ENCODE measurements at places on chromosomes 2 and 18.
A peak's percentile ranks its signal among the peaks of the same experiment; 100 is the strongest.

DNA sequence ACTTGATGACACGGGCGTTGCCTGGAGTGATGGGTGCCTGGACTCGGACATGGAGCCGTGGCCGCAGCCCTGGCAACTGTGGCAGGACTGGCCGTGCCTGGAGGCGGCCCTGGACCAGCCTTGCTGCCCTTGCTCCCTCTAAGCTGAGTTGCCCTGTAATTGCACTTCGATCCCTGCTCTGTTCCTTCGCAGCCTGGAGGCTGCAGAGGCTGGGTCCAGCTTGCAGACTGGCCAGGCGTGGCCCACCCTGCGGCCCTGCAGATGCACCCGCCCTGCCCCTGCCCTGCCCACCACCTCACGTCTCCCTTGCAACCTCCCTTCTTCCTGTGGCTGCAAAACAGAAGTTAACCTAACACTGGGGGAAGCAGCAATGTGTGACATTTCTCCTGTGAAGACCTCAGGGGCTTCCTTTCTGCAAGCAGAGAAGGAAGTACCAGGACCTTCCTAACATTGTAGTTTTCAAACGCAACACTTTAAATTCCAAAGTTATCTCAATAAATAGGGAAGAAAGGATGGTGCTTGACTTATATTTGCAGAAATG is 174.6 kb upstream of the TPO start:
- no peak for DNase-seq

DNA sequence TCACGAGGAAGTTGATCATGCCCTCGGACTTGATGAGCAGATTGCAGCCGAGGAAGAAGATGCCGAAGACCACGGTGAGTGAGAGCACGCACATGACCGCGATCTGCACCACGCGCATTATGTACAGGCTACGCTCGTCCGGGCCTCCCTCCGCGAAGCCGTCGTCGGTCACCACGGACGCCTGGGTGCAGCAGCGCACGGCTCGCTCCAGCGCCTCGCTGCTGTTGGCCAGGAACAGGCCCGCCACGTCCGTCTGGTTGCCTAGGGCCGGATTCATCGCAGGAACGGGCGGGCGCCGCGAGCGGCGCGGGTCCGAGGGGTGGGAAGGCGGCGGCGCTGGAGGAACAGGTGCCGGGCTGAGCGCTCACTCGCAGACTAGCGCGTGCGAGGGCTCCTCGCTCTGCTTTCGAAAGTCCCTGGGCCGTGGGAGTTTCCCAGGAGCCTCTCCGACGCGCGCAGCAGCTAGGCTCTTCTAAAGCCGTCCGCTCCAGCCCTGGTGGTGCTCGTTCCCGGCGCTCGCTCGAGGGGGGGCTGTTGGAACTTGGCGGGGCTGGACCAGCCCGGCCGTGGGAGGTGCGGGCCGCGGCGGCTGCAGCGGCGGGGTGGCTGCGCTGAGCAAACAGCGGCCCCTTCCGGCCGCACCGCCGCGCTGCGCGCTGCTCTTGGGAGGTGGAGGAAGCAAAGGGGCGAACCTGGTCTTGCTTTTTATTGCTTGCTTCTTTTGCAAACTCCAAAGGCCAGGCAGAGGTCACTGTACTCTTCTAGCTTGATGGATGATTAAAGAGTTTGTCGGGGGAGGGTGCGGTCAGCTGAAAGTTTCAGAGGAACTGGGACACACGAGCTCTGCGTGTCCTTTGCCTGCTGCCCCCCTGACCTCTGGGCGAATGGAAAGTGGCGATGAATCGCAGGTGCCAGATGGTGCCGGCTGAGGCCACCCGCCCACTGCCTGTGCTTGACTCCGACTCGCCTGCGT is at the start of gene RPRM:
TSS of gene RPRM (minus strand) at position 474 of the 973 bp plus-strand sequence. CDS start at position 277, 197 bp downstream.
- no peak for DNase-seq

DNA sequence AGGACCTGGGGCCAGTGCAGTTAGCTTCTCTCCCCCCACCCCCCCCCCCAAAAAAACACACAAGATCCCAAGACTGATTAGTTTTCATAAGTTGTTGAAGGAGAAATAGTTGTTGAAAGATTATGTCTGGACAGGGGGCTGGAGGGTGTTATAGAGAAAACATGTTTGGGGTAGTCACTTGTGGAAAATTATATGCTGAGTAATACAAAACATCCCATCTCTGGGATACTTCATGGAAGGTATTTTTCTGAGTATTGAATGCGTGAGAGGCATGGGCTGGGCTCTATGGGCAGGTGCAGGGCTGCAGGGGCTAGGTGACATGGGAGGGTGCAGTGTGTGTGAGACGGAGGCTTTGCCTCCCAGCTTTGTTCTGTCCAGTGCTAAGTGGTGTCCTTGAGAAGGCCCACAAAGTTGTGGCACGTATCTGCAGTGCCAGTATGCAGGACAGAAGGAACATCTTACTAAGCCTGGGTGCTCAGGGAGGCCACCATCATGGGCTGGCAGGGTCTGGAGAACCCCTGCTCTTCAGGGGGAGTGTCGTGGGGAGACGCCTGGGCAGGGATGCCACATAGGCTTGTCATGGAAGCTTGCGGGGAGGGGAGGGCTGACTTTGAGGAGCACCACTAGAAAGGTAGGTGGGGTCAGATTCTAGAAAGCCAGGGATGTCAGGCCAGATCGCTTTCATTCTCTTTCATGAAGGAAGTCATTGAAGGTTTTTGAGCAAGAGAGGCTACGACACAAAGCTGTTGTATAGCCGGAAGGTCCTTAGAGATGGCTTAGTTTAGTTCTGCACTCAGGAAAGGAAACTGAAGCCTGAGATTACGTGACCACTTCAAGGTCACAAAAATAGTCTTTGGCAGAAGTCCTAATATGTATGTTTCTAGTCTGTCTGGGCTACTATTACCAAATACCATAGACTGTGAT is 232.0 kb downstream of the LDLRAD4 start:
- DNase-seq, result no peak

DNA sequence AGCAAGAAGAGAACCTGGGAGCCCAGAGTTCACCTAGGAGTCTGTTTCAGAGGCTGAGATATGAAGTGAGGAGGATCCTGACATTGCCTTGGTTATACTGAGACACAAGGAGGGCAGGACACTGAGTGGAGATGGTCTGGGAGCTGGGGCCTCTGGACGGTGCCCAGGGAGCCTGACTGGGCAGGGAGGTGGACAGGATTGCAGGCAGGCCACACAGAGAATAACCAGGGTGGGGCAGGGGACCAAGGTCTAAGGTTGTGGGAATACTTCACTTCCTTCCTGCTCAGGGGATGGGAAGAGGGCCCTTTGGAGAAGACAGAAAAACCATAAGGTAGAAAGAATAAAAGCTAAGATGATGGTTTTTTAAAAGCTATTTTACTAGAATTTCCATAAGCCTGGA is 18.7 kb downstream of the EDAR start:
- DNase-seq, result no peak

GRCh38 chr2:15735484-15736326 is 144.0 kb downstream of the DDX1 start:
- DNase-seq, result no peak

GRCh38 chr18:51074605-51075004 is 44.6 kb downstream of the SMAD4 start:
- no peak for DNase-seq

- DNase-seq, result no peak
These were observed 25.8 kb upstream of the SLC14A2 start for GRCh38 chr18:45589356-45590035.

- no peak for DNase-seq
These were observed 10.9 kb downstream of the SH3RF3 start for GRCh38 chr2:109139865-109140396.

- DNase-seq, result peak; percentile 55
These were observed 6.4 kb upstream of the PTPN4 start for GRCh38 chr2:119753041-119753929.

DNA sequence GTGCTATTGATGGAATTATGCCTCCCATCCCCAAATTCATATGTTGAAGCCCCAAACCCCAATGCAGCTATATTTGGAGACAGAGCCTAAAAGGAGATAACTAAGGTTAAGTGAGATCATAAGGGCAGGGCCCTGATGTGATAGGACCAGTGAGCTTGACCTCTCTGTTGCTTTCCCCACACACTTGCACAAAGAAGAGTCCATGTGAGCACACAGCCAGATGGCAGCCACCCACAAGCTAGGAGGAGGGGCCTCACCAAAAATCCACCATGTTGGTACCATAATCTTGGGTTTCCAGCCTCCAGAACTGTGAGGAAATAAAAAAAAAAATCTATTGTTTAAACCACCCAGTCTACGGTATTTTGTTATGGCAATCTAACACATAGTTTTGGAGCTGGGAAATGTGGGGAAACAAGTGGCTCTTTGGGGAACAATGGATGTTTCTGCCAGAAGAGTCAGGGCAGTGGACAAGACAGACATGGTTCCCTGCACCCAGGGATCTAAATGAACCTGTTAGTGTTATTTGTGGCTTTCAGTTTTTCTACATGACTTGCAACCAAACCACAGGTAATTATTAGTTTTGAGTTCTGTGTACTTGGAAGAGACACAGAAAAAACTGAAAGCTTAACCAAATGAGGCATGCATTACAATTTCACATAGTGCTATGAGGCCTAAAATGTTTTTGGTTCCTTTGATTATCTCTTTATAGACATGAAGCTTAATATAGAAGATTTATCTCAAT is 259.1 kb downstream of the LTBP1 start:
- DNase-seq, result no peak

DNA sequence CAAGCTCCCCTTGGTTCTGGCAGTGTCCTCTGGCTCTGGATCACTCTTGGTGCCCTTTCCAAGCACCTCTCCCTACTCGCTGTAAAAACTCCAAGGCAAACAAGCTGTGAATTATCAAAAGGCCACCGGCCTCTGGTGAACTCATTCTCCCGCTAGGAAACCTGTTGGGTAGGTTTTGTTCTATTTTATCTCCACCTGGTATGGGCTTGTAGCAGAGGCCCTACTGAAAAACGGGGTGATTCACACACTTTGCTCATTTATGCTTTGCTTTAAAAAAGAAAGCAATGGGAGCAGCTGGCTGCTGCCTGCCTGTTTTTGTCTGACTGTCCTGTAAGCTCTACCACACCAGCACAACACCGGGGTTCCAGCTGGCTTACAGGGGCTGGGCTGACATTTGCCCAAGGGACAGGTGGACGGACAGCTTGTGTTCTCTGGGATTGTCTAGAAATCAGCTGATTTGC is 56.8 kb downstream of the SH3BP4 start:
- no peak for DNase-seq

- no peak for DNase-seq
These were observed 3.9 kb downstream of the TAF1B start for GRCh38 chr2:9847140-9847539.

DNA sequence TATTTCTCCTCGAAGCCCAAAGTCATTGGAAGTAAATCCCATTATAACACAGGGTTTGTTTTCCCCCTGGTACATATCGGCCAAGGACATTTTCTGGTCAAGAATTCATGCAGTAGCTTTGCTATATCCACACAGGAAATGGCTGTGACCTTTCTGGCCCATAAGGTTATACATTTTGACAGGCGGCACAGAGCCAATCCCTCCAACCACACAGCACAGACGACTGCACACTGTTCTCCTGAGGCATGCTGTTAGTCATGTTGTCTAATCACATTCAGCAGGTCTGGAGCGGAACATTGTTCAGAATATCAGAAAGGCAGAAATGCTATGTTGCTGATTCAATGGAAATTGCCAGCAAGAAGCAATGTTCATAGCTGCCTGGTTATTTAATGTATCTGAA is 742.3 kb upstream of the SLC8A1 start:
- DNase-seq, result peak; percentile 51

DNA sequence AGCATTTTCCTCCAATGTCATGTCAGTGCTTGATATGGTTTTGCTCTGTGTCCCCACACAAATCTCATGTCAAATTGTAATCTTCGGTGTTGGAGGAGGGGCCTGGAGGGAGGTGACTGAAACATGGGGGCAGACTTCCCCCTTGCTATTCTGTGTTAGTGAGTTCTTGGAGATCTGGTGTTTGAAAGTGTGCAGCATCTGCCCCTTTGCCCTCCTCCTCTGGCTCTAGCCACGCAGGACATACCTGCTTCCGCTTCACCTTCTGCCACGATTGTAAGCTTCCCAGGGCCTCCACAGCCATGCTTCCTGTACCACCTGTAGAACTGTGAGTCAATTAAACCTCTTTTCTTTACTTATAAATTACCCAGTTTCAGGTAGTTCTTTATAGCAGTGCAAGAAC is 118.7 kb downstream of the NOL10 start:
- DNase-seq, result no peak

DNA sequence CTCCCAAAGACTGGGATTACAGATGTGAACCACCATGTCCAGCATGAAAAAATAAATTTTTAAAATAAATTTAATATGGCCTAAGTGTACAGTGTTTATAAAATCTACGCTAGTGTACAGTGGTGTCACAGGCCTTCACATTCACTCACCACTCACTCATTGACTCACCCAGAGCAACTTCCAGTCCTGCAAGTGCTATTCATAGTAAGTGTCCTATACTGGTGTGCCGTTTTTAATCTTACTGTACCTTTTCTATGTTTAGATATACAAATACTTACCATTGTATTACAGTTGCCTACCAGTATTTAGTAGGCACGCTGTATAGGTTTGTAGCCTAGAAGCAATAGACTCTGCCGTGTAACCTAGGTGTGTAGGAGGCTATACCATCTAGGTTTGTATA is 291.6 kb upstream of the STON1 start:
- DNase-seq, result no peak

GRCh38 chr18:69747388-69747787 is 200.3 kb downstream of the CD226 start:
- DNase-seq, result no peak

- DNase-seq, result no peak
These were observed 435.6 kb upstream of the HS6ST1 start for GRCh38 chr2:128754246-128754724.

DNA sequence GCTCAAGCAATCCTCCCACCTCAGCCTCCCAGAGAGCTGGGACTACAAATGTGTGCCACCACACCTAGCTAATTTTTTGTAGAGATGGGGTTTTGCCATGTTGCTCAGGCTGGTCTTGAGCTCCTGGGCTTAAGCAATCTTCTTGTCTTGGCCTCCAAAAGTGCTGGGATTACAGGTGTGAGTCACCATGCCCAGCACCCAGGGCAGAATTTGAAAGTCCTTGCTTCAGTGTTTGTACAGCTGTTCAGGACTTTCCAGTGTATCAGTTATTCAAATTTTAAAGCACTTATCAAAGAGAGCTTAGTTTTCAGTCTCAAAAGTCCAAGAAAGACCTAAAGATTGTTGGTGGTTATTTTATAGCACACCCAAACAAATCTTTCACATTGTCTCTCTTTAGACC is 43.6 kb upstream of the VPS54 start:
- DNase-seq, result peak; percentile 14

GRCh38 chr2:71608034-71608433 is 154.7 kb downstream of the DYSF start:
- no peak for DNase-seq

- no peak for DNase-seq
These were observed 310.7 kb downstream of the TNS1 start for GRCh38 chr2:217691920-217692666.

DNA sequence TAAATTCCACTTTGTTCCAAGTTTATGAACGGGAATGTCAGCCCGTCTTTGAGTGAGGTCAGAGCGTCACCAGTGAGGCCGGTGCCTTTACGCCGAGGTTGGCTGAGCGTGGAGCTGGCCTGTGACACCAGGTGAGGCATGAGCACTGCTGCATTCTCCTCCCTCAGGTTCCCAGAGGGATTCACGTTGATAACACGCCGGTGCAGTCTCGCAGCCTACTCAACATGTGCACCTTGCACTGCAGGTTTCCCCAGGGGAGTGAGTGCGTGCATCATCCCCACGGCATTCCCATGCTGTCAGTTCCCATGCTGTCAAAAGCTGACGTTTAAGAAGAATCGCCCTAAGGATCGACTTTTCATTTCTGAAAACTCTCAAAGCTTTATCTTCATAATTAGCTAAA is 213.3 kb downstream of the LDLRAD4 start:
- DNase-seq, result no peak

Data from glomerular endothelial cell (primary cell).